ENCODE measurements at places on chromosomes 11 and 22.

DNA sequence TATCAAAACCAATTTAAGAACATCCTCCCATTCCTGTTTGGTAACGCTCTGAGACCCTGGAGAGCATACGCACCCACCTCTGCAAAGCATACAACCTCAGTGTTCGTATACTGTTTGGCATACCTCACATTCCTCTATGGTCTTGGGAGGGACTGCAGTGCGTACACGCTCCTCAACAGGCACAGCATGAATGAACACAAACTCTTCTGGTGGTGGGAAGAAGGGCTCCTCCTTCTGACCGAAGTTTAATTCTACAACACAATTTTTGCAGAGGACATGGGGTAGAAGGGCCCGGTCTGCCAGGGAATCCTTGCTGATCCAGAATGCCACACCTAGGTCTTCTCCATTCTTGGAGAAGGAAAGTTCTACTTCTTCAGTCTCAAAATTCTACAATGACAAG, 5.3 kb downstream of the HNRNPUL2 start:
- DNase-seq = peak; percentile 36

GRCh38 chr11:127071606-127072005, 71.0 kb upstream of the KIRREL3 start:
- DNase-seq = no peak

GRCh38 chr11:97516688-97517087, 1126.9 kb downstream of the JRKL start:
- DNase-seq = no peak

DNA sequence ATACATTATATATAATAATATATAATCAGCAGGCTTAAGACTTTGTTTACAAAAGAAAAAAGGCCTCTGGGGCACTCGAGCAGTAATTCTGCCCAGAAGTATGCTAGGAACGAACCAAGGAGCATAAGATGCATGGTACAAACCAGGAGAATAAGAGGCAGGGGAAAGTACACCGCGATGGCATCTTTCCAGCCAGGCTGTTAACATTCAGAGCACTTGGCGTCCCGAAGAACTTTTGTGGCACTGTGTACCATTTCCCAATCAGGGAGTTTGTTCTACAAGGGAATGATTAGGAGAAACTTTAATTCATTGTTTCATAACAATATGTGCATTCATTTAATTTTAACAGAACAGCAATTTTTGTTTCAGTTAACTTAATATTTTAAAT, 125.1 kb downstream of the WT1 start:
- no peak for DNase-seq

- DNase-seq = no peak
Measured at GRCh38 chr11:110089617-110090282, 3.4 kb upstream of the ZC3H12C start.

DNA sequence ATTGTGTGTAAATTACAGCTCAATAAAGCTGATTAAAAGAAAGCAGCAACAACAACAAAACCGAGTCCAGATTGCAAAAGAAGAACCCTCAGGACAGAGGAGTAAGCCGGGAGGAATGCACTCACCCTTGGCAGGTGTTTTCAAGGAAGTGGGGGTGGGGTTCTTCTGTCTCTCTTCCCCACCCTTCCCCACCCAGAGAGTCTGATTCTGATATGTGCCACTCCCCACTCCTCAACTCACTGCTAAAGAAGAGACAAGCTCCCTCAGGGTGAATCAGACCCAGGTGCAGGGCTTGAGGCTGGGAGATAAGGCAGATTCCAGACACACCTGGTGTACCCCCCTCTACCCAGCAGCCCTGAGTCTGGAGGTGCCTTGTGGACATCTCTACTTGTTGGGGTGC, 38.4 kb upstream of the PHF21A start:
- DNase-seq = no peak

DNA sequence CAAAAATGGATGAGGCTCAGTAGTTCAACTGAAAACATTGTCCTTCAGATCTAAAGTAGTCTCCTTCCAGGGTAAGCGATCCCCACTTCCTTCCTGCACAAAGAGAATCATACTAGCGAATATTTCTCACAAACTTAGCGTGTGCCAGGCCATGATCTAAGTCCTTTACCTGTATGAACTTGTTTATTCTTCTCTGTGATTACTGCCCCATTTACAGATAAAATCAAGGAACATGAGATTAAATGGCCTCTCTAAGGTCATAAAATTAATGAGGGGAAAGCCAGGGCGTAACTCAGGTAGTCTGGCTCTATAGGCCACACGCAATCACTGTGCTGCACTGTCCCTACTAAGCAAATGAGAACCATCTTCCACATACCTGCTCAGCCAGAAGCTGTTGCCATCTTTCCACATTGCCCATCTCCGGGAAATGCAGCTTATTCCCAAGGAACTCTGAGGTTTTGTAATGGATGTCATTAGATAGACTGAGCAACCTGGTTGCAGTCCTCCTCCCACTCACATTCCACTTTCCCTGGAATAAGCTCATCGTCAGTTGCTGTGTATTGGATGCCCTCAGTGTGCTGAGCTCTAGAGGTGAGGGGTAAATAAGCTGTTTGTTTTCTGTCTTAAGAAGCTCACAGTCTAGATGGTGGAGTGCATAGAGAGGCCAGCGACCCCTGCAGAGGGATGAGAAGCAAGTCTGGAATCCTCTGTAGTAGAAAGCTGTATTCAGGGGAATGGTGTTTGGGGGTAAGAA, 146.3 kb downstream of the SNX19 start:
- DNase-seq = peak; percentile 49

- DNase-seq = no peak
Measured at GRCh38 chr22:29199702-29200400, 5.8 kb upstream of the EMID1 start.

GRCh38 chr11:19817870-19818269, 105.2 kb downstream of the NAV2 start:
- DNase-seq = no peak

- DNase-seq = no peak
Measured at GRCh38 chr11:2551131-2551530, 106.3 kb downstream of the KCNQ1 start.

DNA sequence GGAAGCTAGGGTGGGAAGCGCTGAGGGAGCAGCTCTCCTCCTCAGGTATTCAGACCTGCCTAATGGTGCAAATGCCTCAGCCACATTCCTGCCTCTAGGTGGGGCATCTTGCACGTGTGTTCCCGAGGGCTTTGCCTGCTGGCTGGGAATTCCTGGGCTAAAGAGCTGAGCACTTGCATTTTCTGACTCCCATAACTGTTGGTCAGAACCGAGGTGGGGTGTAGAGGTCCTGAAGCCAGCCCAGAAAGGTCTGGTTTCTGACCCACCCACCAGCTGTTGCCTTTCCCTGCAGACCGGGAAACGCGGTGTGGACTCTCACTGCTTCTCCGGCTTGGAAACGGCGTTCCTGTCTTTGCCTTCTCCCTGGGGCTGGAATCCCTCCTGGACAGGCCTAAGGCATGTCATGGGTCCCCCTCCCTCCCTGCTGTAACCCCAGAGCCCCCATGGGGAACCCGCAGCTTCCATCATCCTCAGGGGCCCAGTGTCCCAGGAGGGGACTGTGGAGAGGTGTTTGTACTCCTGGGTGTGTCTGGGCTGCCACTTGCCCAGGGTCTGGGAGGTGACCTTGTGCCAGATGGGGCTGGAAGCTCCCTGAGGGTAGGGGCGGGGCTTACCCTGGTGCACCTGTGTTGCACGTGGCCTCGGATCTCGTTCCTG, 24.0 kb upstream of the SMIM38 start:
- DNase-seq = peak; percentile 79

DNA sequence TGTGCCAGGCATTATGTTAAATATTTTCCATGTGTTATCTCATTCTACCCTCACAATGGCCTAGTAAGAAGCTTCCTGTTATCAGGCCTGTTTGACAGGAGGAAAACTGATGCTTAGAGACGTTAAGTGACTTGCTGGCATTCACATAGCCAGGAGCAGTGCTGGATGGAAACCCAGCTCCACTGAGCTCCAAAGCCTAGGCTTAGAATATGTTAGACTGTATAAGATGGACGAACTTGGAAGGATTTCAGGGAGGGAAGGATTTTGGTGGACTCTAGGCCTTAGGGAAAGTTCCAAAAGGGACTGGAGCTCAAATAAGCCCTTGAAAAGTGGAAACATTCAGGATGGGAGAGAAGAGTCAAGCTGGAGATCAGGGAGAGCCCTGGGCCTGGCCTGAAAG, 2.1 kb downstream of the CD44 start:
- peak; percentile 48 for DNase-seq

- no peak for DNase-seq
Measured at GRCh38 chr22:44288913-44289312, 23.8 kb downstream of the SHISAL1 start.

GRCh38 chr22:43434275-43434927, 22.6 kb downstream of the MPPED1 start:
- DNase-seq = no peak

- no peak for DNase-seq
Measured at GRCh38 chr11:17816232-17816931, 81.8 kb downstream of the KCNC1 start.

- DNase-seq = peak; percentile 75
Measured at GRCh38 chr11:35011389-35011788, 95.0 kb downstream of the PDHX start.

GRCh38 chr11:69878927-69879728, 59.9 kb upstream of the FGF3 start:
- DNase-seq = no peak

DNA sequence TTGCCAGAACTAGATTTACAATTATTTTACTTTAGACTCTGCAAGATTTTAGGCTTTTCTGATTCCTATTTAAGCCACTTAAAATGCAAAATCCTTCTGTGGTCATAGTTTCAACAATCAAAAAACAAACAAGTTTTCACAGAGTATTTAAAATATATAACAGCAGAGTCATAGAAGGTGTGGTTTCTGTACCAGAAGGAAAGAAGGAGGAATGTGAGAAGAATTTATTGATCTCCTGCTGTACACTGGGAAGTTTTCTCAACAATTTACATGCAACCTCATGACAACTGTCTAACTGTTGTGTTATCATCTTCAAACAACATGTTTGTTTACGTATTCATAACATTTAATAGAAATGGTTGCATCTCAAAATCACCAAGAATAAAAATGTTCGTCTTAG, 102.3 kb upstream of the CEP126 start:
- DNase-seq = peak; percentile 6

DNA sequence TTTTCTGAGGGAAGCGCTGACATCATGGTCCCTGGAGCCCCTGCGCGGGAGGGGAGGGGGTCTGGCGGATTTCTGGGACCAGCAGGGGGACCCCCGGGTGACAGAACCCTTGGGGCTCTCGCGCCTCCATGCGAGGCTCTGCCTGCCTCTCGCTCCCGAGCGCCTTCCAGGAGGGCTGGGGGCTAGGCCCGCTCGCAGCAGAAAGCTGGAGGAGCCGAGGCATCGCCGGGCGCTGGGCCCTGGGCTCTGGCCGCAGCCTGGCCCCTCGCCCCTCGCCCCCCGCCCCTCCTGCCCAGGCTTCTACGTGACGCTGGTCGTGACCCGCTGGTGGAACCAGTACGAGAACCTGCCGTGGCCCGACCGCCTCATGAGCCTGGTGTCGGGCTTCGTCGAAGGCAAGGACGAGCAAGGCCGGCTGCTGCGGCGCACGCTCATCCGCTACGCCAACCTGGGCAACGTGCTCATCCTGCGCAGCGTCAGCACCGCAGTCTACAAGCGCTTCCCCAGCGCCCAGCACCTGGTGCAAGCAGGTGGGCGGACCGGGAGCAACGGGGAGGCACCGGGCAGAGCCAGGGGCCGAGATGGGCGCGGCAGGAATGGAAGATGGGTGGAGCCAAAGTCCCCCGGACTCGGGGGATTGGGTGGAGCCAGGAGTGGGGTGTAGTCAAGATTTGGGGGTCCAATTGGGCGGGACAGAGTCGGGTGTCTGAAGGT, 5.4 kb downstream of the BEST1 start:
- DNase-seq = peak; percentile 67

GRCh38 chr11:104918113-104918824, 20.0 kb upstream of the CASP12 start:
- peak; percentile 79 for DNase-seq

DNA sequence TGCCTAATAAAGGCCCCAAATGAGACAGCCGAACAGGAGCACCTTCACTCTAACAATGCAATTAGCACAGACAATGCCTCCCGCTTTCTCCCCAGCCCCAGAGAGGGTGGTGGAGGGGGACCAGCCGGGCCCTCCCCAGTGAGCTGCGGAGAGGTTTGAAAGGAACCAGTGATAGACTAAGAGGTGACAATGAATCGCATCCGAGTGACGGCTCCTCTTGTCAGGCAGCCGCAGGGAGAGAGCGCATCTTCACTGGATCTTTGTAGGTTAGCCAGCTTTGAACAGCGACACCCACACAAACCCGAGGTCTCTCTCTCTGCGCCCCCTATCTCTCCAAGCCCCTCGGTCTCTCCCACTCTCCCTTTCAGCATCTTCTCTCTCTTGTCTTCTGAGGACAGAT, 28.0 kb downstream of the FLRT1 start:
- DNase-seq = no peak
